Eye (tissue), 1 donor: ENCODE measurements at places on chromosomes 1 and 21.
A peak's percentile ranks its signal among the peaks of the same experiment; 100 is the strongest.

DNA sequence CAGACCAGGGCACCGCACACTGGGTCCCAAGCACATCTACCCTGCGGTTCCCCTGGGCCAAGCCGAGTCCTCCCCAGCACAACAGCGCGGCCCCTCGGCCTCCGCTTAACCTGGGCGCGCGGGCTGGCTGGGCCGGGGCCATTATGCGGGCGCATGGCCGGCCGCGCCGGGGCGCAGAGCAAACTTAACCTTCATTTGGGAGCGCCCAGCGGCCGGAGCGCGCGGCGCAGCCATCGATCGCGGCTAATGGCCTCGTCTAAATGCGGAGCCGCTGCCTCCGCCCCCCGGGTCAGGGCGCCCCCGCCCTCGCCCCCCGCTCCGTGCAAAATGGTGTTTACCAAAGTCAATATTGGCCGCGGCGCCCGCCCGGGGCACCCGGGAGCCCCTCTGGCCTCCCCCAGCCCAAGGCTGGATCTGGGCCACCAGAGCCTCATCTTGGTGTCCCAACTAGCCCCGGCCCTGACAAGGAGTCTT is 272.1 kb downstream of the TRABD2B start:
- peak; percentile 71 for DNase-seq

- no peak for DNase-seq
Observed at GRCh38 chr1:95133687-95134086, 16.5 kb downstream of the TLCD4 start.

- no peak for DNase-seq
Observed at GRCh38 chr1:1370771-1371300, 4.2 kb downstream of the AURKAIP1 start.

DNA sequence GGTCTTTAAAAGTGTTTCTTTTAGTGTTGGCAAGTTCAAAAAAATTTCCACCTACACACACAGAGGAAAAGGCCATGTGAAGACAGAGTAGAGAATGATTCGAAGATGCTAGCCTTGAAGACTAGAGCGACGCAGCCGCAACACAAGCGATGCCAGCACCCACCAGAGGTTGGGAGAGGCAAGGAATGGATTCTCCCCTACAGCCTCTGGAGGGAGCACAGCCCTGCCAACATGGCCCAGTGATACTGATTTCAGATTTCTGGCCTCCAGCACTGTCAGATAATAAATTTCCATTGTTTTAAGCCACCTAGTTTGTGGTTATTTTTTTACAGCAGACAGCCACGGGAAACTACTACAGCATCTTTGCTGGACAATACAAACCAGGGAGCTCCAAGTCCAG is 6.9 kb upstream of the ADAR start:
- no peak for DNase-seq

DNA sequence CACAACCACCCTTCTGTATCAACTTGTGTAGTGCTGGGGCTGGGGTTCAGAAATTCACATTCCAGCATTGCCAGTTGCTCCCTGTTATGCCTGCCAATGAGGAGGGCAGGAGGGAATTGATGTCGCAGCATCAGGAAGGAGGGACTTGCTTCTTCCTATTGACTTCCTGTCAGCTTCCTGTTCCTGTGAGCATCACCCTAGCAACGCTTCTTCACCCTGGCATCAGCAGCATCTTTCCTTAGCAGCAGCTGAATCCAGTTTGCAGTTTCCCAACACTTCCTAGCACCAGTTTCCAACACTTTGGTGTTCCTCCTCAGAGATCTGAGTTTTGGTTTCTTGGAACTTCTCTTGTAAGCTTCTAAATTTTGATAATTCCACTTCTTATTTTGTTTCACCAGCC is 8.9 kb upstream of the TRIM62 start:
- DNase-seq = no peak
